Stomach (tissue), 19 donors: ENCODE measurements at places on chromosomes 11 and 22. TPM values are rescaled to one million over a fixed set of nuclear protein-coding genes. Genes with fewer than 3 reads are reported as not detected.

DNA sequence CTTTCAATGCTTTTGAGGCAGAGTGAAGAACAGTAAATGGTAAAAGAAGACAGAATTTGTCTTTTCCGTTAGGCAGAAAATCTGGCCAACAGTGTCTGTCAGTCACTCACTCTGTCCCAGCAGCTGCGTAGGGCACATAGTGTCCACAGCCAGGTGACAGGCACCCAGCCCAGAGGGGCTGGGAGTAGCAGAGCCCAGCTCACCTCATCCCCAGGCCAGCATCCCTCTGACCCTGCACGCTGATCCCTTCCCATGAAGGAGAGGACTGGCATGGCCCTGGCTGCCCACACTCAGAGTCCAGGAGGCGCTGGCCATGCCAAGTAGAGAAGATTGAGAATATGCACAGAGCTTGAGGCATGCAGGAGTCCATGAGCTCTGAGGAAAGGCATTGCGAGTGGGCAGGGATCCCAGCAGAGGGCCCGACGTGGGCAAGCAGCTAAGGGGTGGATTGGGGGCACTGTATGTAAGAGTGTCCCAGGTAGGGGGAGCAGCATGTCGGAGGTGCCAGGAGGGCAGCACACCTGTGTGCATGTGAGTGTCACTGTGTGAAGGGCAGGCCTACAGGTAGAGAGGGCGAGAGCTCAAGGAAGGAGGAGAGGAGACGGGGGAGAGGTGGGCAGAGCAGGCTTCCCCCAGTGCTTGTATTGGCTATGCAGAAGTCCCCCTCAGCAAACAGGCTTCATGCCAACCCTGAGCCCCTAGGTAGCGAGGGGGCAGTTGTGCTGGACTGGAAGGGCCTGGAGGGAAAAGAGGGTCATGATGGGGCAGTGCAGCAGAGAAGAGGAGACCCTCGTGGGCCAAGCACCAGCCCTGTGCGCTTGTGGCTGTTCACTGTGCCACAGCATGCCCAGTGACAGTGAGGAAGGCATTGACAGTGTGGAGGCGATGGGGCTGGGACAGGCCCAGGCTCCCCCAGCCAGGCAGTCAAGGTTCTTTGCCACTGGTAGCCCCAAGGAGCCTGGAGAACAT, 133.8 kb downstream of the OSBP2 start:
- H3K4me3 ChIP-seq = no peak overlapping the region
- no peaks in the 10 kb centered on the region for H3K27me3 ChIP-seq
- no peaks in the 10 kb centered on the region for H3K36me3 ChIP-seq
- H3K4me1 ChIP-seq = no peaks in the 10 kb centered on the region
- no peak overlapping the region for H3K27ac ChIP-seq

- peak overlapping the region; percentile 30 for H3K4me3 ChIP-seq
- peak overlapping the region; percentile 82 for H3K27ac ChIP-seq
- no peak for DNase-seq
These were observed 14.5 kb downstream of the ACP2 start for GRCh38 chr11:47233989-47234668.

- peaks cover 5% of the 10 kb centered on the region for H3K4me1 ChIP-seq
- no peaks in the 10 kb centered on the region for H3K36me3 ChIP-seq
- H3K27ac ChIP-seq = peak overlapping the region; percentile 80
- DNase-seq = no peak
- H3K4me3 ChIP-seq = no peak overlapping the region
- H3K27me3 ChIP-seq = no peaks in the 10 kb centered on the region
These were observed 160.9 kb downstream of the ADAMTS15 start for GRCh38 chr11:130609121-130610035.

- H3K27ac ChIP-seq = no peak overlapping the region
- no peaks in the 10 kb centered on the region for H3K27me3 ChIP-seq
- no peaks in the 10 kb centered on the region for H3K36me3 ChIP-seq
- H3K4me3 ChIP-seq = no peak overlapping the region
These were observed 125.0 kb upstream of the NCAM1 start for GRCh38 chr11:112836256-112836602.

The INTS4 gene
- 92.8 TPM for total RNA-seq
